Suppressor macrophage (primary cell): ENCODE measurements at places on chromosomes 1 and 21.
A peak's percentile ranks its signal among the peaks of the same experiment; 100 is the strongest.

- DNase-seq = no peak
Measured at GRCh38 chr1:9326596-9326995, 33.9 kb downstream of the SPSB1 start.

DNA sequence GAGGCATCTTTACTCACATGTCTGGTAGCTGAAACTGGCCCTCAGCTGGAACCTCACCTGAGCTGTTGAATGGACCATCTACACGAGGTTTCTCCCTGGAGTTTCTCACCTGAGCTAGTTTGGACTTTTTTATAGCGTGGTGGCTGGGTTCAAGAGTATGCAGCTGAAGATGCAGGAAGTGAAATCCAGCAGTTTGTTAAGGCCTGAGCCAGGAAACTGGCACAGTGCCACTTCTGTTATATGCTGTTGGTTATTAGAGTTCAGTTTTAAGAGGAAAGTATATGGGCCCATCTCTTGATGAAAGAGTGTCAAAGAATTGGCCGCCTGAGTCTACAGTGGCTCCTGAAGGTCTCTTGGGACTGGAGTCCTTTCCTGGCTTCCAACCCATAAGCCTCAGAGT lies 35.6 kb downstream of the STUM start:
- peak; percentile 59 for DNase-seq

DNA sequence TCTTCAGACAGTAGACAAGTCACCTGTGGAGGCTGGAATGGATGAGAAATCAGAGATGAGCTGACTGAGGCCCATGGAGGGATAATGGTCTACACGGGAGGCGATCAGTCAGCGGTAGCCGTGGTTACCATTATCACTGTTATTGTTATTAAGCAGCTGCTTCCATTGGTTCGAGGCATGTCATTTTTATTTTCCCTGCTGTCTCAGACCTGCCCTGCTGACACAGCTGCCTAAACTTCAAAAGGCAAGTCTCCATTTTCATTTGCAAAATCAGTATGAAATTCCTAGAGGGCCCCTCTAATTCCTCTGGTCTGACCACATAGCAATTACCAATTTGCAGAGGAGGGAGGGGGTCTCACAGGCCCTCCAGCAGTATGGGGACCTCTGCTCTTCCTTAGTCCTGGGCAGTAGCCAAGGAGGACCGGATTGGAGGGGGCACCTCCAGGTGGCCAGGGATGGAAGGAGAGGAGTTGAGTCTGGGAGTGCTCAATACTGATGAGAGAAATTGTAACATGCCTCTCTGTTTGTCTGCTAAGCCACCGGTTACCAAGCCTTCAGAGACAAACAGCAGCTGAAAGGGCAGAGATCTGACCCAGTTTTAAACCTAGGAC lies 184.2 kb downstream of the TRABD2B start:
- DNase-seq = no peak

GRCh38 chr1:112141923-112142322 lies 152.5 kb upstream of the KCND3 start:
- DNase-seq = no peak

GRCh38 chr1:238205045-238205662 lies 314.4 kb upstream of the ZP4 start:
- no peak for DNase-seq
